ENCODE measurements at places on chromosomes 12 and 14.

- DNase-seq, result no peak
Observed at GRCh38 chr12:66036317-66036716, 94.2 kb downstream of the LLPH start.

DNA sequence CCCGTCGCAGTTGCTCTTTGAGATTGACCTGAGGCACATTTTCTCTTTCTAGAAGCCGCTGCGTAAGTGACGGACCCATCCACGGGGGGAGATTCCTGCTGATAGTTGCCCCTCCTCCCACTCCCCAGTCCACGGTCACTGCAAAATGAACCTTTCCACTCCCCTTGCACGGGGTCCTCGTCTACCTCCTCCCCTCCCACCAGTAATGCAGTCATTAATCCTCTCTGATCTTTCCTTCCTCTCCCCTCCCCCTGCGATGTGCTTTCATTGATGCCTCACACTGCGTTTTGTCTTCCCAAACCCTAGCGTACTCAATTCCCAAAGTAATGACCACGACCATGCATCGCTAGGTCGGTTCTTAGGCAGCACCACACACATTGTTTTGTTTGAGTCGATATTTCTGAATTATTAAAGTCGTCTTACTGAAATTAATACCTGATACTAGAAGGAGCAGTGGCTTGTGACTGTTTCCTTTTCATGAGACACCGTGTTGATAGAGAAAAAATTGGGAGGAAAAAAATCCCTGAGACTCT, 857 bp downstream of the ETNK1 start:
- DNase-seq, result peak; percentile 29

- no peak for DNase-seq
Observed at GRCh38 chr14:92549859-92550230, 36.3 kb downstream of the RIN3 start.

- DNase-seq, result no peak
Observed at GRCh38 chr12:52920937-52921336, 16.1 kb upstream of the KRT8 start.

DNA sequence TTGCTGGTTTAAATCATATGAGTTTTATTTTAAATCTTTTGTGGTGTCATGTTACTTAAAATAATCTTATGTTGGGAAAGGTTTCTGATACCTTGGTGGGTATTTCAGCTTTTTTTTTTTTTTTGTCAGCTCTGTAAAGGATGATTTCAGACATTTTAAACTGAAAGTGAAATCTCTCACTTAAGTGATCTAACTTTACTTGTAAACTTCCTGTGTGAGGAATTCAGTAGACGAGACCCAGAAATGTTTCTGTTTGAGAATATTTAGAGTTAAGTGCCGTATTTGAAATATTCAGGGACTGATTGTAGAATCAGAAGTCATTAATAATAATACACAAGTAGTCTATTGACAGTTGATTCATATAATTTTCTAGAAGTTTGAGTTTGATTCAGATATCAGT, 37.8 kb downstream of the PROX2 start:
- DNase-seq, result no peak

DNA sequence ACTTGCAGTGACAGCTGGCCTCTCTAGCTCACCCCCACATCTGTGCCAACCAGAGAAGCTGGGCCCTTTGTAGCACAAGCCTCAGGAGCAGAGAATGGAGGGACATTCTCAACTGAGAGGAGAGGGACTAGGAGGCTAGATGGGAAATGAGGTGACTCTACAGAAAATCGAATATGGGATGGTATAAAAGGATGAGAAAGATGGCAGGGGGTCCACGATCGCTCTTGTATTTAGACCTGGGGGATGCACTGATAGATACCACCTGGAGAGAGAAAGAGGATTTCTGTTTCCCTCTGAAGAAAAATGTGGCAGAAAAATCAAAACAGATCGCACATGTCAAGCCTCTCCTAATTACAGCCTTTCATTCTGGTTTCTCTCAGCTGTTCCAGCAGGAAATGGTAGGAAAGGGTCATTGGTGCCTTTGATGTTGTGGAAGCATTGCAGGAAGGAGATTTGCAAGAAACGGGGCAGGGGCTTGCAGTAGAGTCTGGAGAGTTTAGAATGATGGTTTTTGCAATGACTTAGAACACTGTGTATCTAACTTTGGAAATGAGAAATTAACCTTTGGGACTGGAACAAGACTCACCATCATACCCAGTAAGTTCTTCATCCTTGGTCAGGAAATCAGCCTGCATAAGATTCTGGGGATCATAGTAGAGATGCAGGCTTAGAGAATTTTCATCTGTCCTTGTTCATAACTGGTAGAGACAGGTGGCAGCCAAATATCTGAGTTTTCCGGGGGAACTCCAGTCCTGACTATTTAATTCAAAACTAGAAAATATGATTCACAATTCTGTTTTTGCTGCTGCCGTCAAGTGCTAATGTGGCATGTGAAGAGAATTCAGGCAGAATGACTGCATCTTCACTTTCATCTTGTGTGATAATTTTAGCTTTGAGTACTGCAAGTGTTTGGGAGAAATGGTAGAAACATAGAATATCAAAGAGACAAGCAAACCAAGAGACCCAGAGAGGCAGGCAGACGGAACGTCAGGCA, 98.8 kb downstream of the DAD1 start:
- DNase-seq, result no peak

GRCh38 chr12:128981971-128982533, 128.8 kb downstream of the GLT1D1 start:
- no peak for DNase-seq

DNA sequence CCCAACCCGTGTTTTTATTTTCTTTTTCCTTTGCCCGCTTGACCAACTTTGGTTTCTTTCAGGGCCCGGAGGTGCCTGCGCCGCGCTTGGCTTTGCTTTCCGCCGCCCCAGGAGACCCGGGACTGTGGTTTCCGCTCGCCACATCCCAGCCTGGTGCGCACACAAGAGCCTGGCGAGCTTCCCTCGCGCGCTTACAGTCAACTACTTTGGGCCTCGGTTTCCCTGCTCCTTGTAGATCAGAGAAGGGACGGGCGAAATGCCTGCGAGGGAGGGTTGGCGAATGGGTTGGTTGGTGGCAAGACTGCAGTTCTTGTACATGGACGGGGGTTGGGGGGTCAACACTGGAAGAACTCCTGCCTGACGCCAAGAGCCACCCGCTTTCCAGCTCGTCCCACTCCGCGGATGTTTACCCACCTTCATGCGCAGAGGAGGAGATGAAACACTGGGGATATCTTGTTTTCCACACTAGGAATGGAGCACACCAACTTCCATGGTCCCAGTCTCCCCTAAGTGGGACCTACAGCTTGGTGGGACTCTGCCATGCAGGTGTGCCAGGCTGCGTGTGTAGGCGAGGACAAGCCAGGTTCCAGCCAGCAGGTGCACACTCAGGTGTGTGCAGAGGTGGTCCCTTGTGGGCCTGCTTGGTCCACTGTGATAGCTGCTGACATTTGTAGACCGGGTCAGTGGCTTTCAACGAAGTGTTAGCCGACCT, 16.6 kb upstream of the TBX3 start:
- DNase-seq, result no peak

Data from activated CD4-positive, alpha-beta T cell treated with anti-CD3 and anti-CD28 coated beads for 4 hours (primary cell).